ENCODE measurements at places on chromosomes 7 and 10. TPM values are rescaled to one million over a fixed set of nuclear protein-coding genes. Genes with fewer than 3 reads are reported as not detected.

DNA sequence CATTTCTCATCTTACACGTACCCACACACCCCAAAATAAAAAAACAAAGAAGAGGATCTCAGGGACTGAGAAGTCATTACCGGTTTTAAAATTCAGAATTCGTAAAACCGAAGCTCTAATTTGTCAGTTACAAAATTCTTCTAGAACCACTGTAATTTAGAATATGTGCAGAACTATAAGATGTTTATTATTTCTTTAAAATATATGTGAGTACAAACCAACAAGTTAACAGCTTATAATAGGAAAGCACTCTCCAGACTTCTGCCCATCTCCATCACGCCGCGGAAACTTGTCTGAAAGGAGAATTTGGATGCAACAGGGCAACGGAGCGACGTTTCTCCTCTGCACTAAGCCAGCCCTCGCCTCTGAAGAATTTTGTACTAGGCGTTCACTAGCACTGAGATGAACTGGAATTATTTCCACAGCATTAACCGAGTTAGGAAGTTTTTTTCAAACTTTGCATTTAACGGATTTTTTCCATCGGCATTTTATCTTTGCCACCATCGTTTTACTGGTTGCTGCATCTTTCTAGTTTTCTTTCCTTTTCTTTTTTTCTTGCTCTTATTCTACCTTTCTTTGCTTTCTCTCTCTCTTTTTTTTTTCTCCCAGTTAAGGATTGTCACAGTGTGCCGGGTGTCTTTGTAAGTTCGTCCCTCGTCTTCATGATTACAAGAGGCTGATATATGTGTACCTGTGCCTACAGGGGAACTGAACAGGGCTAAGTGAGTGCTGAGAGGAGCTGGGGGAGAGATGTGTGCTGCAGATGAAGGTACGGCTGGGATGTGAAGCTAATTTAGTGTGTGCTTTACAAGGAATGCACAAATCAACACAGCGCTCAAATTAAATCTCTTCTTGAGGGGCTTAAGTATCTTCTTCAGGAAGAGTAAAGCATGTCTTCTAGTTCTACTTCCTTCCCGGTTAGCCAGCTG, 295.9 kb upstream of the NFE2L3 start:
- H3K4me3 ChIP-seq: no peak overlapping the region
- no peak for DNase-seq
- H3K36me3 ChIP-seq: no peaks in the 10 kb centered on the region

GRCh38 chr7:22645418-22646181, 81.4 kb upstream of the IL6 start:
- no peak overlapping the region for H3K4me3 ChIP-seq
- H3K4me1 ChIP-seq: no peaks in the 10 kb centered on the region
- no peak overlapping the region for H3K27ac ChIP-seq
- H3K27me3 ChIP-seq: no peaks in the 10 kb centered on the region
- no peaks in the 10 kb centered on the region for H3K36me3 ChIP-seq

DNA sequence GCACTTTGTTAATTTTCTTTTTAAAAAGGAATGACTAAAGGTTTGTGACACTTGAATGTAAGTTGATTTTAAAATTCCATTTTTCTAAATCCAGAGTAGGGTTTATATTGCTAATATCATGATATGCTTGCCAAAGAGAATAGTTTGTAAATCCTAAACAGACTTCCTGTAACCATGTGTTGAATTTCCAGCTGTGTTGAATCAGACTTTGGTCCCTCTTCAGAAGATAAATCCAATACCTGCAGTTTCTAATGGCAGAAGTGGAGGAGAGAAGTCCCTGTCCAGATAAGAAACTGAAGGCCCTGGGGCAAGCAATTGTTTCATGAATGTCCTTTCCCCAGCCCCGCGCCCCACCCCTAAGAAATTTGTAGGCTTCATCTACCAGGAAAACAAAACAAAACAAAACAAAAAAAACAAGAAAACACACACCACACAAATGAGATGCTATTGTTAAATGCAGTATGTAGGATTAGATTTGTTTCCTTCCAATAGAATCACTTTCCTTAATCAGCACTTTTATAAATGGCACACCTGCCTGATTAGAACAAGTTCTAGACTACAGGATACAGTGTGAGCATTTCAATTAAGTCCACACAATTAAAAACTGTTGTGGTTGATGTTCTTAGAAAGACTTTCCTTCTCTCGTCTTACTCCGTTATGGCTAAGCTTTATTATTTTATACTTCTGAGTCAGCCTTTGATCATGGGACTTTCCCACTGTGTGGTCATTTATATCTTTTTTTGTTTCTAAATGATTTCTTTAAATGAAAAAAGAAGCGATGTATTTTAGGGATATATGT, 122.8 kb downstream of the KAT6B start:
- peak; percentile 21 for DNase-seq
- no peaks in the 10 kb centered on the region for H3K36me3 ChIP-seq
- H3K27me3 ChIP-seq: no peaks in the 10 kb centered on the region
- peaks cover 33% of the 10 kb centered on the region for H3K4me1 ChIP-seq
- no peak overlapping the region for H3K4me3 ChIP-seq

GRCh38 chr10:93766918-93767317, 9.2 kb downstream of the LGI1 start:
- no peaks in the 10 kb centered on the region for H3K27me3 ChIP-seq
- H3K4me1 ChIP-seq: peaks cover 5% of the 10 kb centered on the region
- no peak overlapping the region for H3K4me3 ChIP-seq
- no peak overlapping the region for H3K27ac ChIP-seq

DNA sequence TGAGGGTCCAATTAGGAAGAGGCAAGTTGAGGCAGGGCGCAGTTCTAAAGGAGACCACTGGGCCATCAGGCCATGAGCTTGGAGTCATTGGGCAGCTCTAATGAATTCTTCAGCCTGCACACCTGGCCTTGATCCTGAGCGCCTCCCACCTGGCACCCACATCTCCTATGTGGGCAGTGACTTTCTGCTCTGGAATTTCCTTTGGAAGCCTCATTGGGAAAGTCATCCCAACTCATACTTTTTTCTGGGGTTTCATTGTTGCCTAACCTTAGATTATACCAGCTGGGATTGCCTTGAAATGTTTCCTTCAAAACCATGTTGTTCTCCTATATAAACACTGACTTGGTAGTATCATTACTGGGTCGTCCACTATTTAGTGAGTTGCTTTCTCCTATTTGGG, 54.1 kb downstream of the PLPP4 start:
- no peak overlapping the region for H3K4me3 ChIP-seq
- H3K27ac ChIP-seq: peak overlapping the region; percentile 30
- no peaks in the 10 kb centered on the region for H3K27me3 ChIP-seq
- H3K36me3 ChIP-seq: no peaks in the 10 kb centered on the region

- H3K27ac ChIP-seq: no peak overlapping the region
- H3K4me3 ChIP-seq: no peak overlapping the region
- no peak for DNase-seq
- no peaks in the 10 kb centered on the region for H3K27me3 ChIP-seq
- H3K36me3 ChIP-seq: peaks cover 49% of the 10 kb centered on the region
- H3K4me1 ChIP-seq: peaks cover 35% of the 10 kb centered on the region
These were observed 16.3 kb downstream of the TCF7L2 start for GRCh38 chr10:112966194-112966855.

Gene MMRN2
- 1.5 TPM for total RNA-seq
